ENCODE measurements at places on chromosomes 4 and X.

GRCh38 chr4:13985837-13986236, 358.3 kb upstream of the BOD1L1 start:
- DNase-seq: no peak

GRCh38 chr4:17780501-17781299, 721 bp downstream of the FAM184B start:
- DNase-seq: peak; percentile 32

DNA sequence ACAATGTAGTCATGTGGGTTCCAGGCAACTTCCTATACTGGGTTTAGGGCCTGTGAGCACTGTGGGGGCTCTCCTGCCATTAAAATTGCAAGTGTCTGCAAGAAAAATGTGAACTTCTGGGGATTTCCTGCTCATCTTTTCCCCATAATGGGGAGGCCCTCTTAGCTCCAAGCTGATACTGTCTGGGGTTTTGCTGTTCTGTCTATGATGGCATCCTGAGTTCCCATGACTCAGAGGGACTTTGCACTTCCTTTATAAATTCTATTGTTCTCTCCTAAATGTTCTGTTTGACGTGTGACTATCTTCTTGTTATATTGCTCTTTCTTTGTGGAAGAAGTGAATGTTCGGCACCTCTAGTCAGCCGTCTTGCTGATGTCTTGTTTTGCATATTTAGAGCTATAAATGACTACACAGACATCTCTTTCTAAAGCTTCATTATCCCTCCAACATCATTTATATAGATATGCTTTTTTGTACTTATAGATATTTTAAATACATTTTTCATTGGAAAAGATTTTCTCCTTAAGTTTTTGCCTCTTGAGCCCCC, 465.8 kb downstream of the NAF1 start:
- no peak for DNase-seq

DNA sequence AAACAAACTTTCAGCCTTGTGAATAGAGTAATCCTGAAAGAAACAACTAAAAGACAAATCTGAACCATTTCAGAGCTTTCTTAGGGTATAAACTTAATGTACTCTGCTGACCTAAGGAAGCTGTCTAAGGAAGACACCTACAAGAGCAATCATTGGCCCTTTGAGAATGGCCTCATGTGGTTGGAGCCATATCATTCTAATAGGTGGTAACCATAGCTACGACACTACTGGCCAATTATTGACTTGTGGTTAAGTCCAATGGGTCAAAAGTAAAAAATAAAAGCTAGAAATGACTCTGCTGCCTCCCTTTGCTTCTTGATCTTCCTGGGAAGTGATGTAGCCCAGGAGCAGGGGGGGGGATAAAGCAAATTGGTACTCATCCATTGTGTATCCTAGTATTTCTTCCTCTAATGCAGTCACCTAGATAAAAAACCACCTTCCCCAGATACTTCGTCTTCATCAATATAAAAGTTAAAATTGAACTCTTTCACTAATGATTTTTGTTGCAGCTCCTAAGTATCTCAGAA, 547.0 kb downstream of the ARAP2 start:
- no peak for DNase-seq

- no peak for DNase-seq
Measured at GRCh38 chr4:45580334-45580733, 543.5 kb downstream of the GABRG1 start.

DNA sequence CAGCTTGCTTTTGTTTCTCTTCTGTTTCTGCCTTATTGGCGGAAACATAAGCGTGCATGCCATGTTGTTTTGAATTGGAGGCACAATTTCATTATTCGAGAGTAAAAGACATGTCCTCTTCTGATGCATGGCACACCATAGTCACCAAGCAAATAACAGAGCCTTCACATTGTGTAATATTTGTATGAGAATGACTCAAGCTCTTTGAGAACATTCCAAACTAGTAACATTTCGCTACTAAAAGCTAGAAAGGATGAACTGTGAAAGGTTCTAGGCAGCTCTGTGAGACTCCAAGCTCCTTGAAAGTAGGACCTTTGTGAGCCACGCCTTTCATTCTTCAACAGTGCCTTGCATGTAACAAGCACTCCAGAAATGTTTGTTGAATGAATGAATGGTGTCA, 9.2 kb upstream of the ANXA3 start:
- no peak for DNase-seq

DNA sequence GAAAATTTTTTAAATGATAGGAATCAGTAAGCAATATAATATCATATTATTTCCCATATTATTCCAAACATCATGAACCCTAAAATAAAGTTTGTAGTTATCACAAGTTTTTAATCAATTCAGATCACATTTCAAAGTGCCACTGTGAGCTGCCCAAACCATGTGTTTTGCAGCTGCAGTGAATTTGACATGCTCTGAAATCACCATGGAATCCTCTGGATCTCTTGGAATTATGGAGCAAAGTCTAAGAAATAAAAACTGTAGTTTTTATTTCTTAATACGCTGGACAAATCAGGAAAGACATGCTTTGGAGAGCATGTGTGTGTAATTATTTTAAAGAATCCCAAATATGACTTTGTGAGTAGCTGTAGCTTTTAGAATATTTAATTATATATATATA, 262.7 kb downstream of the ANKRD50 start:
- DNase-seq: no peak

GRCh38 chr4:94636004-94636403, 121.8 kb upstream of the BMPR1B start:
- DNase-seq: no peak

DNA sequence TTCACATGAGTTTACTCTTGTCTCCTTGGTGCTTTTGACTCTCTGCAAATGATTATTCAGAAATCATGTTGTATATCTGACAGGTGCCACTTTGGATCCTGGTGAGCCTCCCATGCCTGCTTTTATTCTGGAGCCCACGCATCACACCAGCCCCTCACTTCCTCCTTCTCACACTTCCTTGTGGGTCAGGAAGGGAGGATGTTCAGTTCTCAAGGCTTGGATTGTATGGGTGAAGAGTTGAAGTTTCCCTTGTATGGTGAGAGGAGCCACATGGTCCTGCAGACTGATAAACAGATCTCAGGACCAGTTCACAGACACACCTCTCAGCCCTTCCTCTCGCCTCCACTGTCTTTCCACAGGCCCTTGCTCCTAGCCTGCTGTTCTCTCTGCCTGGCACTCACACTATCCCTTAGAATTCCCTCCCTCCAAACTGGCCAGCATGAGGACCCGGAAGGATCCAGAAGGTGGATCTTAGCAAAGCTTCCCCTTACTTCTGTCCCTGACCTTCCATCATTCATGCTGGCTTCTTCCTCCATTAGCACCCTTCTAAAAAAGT, 92.1 kb downstream of the STK32B start:
- no peak for DNase-seq

DNA sequence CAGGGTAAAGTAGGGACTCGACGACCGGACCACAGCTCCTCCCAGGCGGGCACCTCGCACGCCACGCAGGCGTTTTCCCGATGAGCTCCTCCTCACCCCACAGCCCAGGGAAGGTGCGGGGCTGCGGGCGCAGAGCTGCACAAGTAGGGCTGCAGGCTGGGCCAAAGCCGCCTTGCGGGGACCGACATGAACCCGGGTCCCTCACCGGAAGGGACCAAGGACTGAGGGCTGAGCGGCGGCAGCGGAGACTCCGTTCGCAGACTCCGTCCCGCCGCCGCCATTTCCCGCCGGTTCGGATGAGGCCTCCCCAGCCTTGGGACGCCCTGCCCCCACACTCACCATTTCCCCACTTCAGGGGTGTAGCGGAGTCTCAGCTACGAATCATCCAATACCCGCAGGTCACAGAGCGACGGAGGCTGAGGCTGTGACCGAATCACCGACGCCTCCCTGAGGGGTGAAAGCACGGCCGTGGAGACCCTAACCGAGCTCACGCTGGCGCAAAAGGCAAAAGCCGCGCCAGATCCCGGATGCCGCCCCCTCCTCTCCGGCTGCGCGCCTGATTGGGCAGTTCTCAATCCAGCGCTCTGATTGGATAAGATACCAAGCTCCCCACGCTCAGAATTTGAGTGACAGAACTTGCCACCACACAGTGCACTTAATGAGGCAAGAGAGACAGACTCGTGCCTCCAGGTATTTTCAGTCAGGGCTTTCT, at the start of gene ZNF732:
Gene ZNF732, minus strand, starts transcription at position 506 of the 712 bp plus-strand sequence. Its CDS starts 164 bp downstream, at position 342.
- DNase-seq: peak; percentile 1

- DNase-seq: no peak
Measured at GRCh38 chrX:68932611-68933010, 103.8 kb downstream of the EFNB1 start.

- DNase-seq: no peak
Measured at GRCh38 chrX:1493412-1493811, 40.7 kb upstream of the ASMTL start.

GRCh38 chr4:15153662-15154061, 151.4 kb downstream of the CPEB2 start:
- no peak for DNase-seq

- no peak for DNase-seq
Measured at GRCh38 chr4:1402516-1403091, 3.6 kb downstream of the NKX1-1 start.

GRCh38 chr4:60944060-60944459, 256.1 kb upstream of the ADGRL3 start:
- DNase-seq: peak; percentile 64

DNA sequence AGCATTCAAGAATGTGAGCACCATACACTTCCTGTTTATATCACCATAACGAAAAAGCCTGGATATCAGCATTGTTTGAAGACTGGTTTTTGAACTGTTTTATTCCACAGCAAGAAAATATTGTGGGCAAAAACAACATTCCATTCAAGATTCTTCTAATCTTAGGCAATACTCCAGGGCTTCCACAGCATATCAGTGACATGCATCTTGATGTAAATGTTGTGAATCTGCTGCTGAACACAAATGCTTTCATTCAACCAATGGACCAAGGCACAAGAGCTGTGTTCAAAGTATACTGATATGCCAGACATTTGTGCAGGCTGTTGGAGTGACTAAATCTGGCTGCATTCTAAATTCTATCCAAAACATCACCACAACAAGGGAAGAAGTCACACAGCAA, 260.1 kb upstream of the ETNPPL start:
- DNase-seq: no peak

- DNase-seq: no peak
Measured at GRCh38 chr4:40844261-40844660, 94.5 kb downstream of the NSUN7 start.

- no peak for DNase-seq
Measured at GRCh38 chr4:101604976-101605375, 185.6 kb upstream of the BANK1 start.

GRCh38 chrX:39874202-39874816, 223.4 kb downstream of the BCOR start:
- no peak for DNase-seq

GRCh38 chrX:40153345-40154249, 55.8 kb upstream of the BCOR start:
- DNase-seq: peak; percentile 53

GRCh38 chr4:24256066-24256465, 328.3 kb downstream of the DHX15 start:
- no peak for DNase-seq

DNA sequence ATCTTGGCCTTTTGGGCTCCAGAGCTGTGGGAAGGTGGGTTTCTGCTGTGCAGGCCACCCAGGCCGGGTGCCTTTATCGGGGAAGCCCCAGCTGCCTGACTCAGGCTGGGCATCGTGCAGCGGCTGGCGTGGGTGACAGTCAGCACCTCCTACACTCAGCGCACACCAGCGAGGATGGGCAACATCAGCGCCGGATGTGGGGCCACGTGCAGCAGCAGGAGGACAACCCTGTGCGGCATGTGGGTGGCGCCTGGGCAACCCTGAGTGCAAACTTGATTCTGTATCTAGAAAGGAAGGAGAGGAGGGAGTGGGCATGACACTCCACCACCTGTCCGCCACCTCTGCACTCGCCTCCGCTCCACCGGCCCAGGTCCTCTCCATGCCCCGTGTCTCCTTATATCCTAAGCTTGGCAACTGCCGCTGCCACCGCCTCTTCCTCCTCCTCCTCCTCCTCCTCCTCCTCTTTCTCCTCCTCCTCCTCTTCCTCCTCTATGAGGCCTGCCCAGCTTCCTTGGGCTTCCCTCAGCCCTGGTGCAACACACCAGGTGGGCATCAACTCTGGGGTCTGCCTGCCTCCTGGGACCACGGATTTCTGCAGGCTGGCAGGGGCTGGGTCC, 107.4 kb upstream of the AFAP1 start:
- DNase-seq: peak; percentile 81
